ENCODE measurements at places on chromosomes 6 and 20. TPM values are rescaled to one million over a fixed set of nuclear protein-coding genes. Genes with fewer than 3 reads are reported as not detected.

GRCh38 chr6:12418946-12419345, 128.8 kb downstream of the EDN1 start:
- no peak overlapping the region for H3K4me3 ChIP-seq
- no peak for DNase-seq
- H3K4me1 ChIP-seq: no peaks in the 10 kb centered on the region
- no peak overlapping the region for H3K27ac ChIP-seq
- H3K27me3 ChIP-seq: no peaks in the 10 kb centered on the region

DNA sequence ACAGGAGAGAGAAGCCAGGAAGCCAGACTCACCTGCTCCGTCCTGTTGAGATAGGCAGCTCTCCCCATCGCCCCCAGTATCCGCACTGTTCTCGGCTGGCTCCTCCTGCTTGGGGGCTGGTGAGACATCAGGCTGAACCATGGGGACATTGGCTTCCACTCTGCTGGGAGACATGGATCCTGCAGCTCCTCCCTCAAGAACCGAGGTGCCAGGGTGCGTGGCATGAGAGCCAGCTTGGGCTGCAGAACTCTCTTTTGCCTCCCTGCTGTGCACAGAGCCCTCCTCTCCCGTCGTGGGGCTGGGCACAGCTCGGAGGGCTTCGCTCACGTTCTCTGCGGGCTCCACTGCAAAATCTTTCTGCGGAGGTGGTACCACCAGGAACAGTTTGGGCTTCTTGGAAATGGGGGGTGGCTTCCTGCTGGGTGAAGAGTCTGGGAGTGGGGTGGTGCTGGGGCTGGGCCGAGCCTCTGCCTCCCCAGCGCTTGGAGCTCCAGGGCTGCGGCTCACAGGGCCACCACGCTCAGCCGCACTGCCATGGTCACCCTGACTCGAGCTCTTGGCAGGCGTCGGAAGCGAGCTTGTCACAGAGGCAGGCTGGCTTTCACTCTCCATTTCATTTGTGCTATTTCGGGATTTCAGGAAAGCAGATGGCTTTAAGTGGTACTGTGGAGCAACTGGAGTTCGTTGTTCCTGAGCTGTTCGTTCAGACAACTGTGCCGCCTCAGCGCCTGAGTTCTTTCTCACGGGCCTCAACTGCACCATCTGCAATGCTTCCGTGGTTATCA, 26.5 kb downstream of the HEBP2 start:
- H3K36me3 ChIP-seq: peaks cover 40% of the 10 kb centered on the region
- no peaks in the 10 kb centered on the region for H3K27me3 ChIP-seq
- peaks cover 18% of the 10 kb centered on the region for H3K4me1 ChIP-seq
- H3K4me3 ChIP-seq: no peak overlapping the region
- DNase-seq: peak; percentile 35
- peak overlapping the region; percentile 23 for H3K27ac ChIP-seq

DNA sequence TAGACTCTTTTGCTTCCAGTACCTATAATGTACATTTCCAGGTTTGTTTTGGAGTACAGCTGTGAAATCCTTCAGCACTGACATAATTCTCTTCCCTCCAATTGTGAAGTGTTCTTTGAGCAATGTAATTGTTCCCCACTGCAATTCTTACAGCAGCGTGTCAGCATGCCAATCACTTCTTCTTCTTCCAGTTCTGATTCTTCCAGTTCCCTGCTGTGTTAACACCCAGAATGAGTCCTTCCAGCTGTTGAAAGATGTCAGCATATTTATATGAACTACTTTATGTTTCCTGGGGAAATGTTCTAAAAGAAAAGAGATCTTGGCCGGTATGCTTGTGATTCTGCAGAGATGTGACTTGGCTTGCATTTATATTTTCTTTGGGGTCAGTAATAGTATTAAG, 213.9 kb downstream of the UNC5CL start:
- H3K27me3 ChIP-seq: no peaks in the 10 kb centered on the region
- no peak overlapping the region for H3K27ac ChIP-seq
- no peaks in the 10 kb centered on the region for H3K4me1 ChIP-seq
- peak; percentile 75 for DNase-seq
- H3K36me3 ChIP-seq: no peaks in the 10 kb centered on the region

Gene EPHA7
- total RNA-seq: 9.8 TPM

GRCh38 chr6:72703093-72703492, 81.2 kb downstream of the KCNQ5 start:
- H3K27ac ChIP-seq: no peak overlapping the region
- no peak overlapping the region for H3K4me3 ChIP-seq
- H3K36me3 ChIP-seq: no peaks in the 10 kb centered on the region
- H3K27me3 ChIP-seq: no peaks in the 10 kb centered on the region

DNA sequence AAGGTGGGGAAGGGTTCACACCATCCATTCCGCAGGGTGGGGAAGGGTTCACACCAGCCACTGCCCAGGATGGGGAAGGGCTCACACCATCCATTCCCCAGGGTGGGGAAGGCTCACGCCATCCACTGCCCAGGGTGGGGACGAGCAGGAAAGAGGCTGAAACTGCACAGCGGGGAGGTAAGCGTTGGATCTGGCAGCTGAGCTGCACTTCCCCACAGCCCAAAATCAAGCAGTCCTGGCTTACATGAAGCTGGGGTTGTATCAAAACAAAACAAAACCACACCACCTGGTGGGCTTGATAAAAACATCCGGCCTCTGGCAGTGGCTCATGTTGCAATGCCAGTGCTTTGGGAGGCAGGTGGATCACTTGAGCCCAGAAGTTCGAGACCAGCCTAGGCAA, 268.5 kb downstream of the TAF4 start:
- no peaks in the 10 kb centered on the region for H3K36me3 ChIP-seq
- H3K4me1 ChIP-seq: no peaks in the 10 kb centered on the region
- DNase-seq: no peak
- no peak overlapping the region for H3K27ac ChIP-seq

Gene GSTA2
- total RNA-seq: not detected

- H3K36me3 ChIP-seq: no peaks in the 10 kb centered on the region
- no peak overlapping the region for H3K4me3 ChIP-seq
- H3K4me1 ChIP-seq: no peaks in the 10 kb centered on the region
- no peak overlapping the region for H3K27ac ChIP-seq
- no peak for DNase-seq
These were observed 288.3 kb downstream of the KHDC1L start for GRCh38 chr6:72936766-72937559.

GRCh38 chr20:11918981-11919380, 1.3 kb downstream of the BTBD3 start:
- H3K4me1 ChIP-seq: peaks cover 9% of the 10 kb centered on the region
- H3K27ac ChIP-seq: peak overlapping the region; percentile 91
- no peaks in the 10 kb centered on the region for H3K27me3 ChIP-seq
- peak overlapping the region; percentile 48 for H3K4me3 ChIP-seq

Gene APOM
- total RNA-seq: 2.6 TPM

GRCh38 chr20:63309261-63310071, 16.5 kb downstream of the COL20A1 start:
- no peaks in the 10 kb centered on the region for H3K36me3 ChIP-seq
- H3K27me3 ChIP-seq: peaks cover 5% of the 10 kb centered on the region
- peak; percentile 63 for DNase-seq
- peaks cover 36% of the 10 kb centered on the region for H3K4me1 ChIP-seq
- no peak overlapping the region for H3K27ac ChIP-seq

DNA sequence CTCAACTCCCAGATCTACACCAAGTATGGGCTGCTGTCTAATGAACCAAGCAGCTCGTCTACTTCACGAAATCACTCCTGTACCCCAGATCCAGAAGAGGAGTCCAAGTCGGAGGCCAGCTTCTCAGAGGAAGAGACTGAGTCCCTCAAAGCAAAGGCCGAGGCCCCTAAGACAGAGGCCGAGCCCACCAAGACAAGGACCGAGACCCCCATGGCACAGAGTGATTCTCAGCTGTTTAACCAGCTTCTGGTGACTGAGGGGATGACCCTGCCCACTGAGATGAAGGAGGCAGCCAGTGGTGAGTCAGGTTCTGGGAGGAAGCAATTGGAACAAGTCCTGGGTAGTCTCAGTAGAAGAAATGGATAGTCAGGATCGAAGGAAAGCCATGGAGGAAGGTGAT, 5.8 kb downstream of the CUL9 start:
- peaks cover 4% of the 10 kb centered on the region for H3K4me1 ChIP-seq
- H3K27ac ChIP-seq: no peak overlapping the region
- no peak for DNase-seq
- H3K36me3 ChIP-seq: peaks cover 61% of the 10 kb centered on the region
- no peaks in the 10 kb centered on the region for H3K27me3 ChIP-seq

GRCh38 chr6:35214869-35215664, 1.3 kb downstream of the SCUBE3 start:
- H3K36me3 ChIP-seq: no peaks in the 10 kb centered on the region
- peaks cover 35% of the 10 kb centered on the region for H3K4me1 ChIP-seq
- H3K27me3 ChIP-seq: peaks cover 73% of the 10 kb centered on the region
- H3K27ac ChIP-seq: no peak overlapping the region
- no peak for DNase-seq

DNA sequence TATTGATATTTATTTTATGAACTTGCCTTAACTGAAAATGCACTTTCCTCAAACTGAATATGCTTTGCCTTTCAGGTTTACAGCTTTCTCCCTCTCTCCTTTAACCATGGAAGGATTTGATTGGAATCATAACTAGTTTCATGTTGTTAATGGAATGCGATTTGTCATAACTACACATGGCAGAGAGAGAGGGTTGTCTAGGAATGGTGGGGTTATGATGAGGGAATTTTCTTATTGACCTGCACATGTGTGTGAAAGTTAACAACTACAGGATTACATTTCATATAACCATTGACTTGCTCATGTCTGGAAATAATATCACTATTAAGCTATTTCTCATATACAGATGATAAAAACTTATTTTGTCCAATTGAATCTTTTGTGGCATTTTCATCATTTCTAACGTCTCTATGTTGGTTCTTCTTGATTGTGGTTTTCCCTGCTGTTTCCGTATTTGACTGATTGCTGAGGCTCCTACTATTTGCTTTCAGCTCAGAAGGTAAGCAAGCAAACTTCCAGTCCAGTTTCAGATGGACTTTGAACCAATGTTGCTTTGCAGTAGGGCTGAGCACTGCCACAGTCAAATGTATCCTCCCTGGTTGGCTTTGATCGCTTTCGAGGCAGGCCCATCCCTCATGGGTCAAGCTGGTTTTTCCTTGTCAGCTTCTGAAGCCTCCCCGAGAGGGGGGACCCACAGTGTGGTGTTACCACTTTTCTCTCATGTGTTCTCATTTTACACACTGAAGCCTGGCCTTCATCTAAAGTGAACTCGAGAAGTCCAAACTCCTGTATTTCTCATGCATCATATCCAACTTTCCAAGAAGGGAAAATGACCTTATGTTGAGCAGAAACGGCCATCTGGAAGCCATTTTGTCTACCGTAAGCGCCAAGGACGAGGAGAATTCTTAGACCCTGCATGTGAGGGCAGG, 7.6 kb upstream of the CCN2 start:
- no peak overlapping the region for H3K27ac ChIP-seq
- no peak for DNase-seq
- no peaks in the 10 kb centered on the region for H3K27me3 ChIP-seq
- H3K36me3 ChIP-seq: no peaks in the 10 kb centered on the region
- H3K4me3 ChIP-seq: no peak overlapping the region

GRCh38 chr6:117555882-117556498, 46.3 kb downstream of the GOPC start:
- H3K4me3 ChIP-seq: no peak overlapping the region
- no peak overlapping the region for H3K27ac ChIP-seq
- H3K27me3 ChIP-seq: no peaks in the 10 kb centered on the region
- H3K36me3 ChIP-seq: no peaks in the 10 kb centered on the region
- DNase-seq: peak; percentile 49

GRCh38 chr6:41247882-41248705, 19.9 kb downstream of the TREML4 start:
- no peaks in the 10 kb centered on the region for H3K36me3 ChIP-seq
- DNase-seq: no peak
- no peaks in the 10 kb centered on the region for H3K4me1 ChIP-seq
- no peak overlapping the region for H3K27ac ChIP-seq
- H3K27me3 ChIP-seq: no peaks in the 10 kb centered on the region
- H3K4me3 ChIP-seq: no peak overlapping the region

- no peaks in the 10 kb centered on the region for H3K27me3 ChIP-seq
- H3K36me3 ChIP-seq: peaks cover 10% of the 10 kb centered on the region
- peaks cover 43% of the 10 kb centered on the region for H3K4me1 ChIP-seq
- H3K4me3 ChIP-seq: no peak overlapping the region
- DNase-seq: no peak
These were observed 14.6 kb downstream of the SRC start for GRCh38 chr20:37360391-37361115.

GRCh38 chr20:53757472-53757913, 163.9 kb upstream of the ZNF217 start:
- H3K27me3 ChIP-seq: no peaks in the 10 kb centered on the region
- no peak for DNase-seq
- H3K4me3 ChIP-seq: no peak overlapping the region
- no peaks in the 10 kb centered on the region for H3K36me3 ChIP-seq
- H3K4me1 ChIP-seq: peaks cover 3% of the 10 kb centered on the region

- H3K27ac ChIP-seq: no peak overlapping the region
- H3K27me3 ChIP-seq: no peaks in the 10 kb centered on the region
- no peak for DNase-seq
- no peaks in the 10 kb centered on the region for H3K36me3 ChIP-seq
- no peak overlapping the region for H3K4me3 ChIP-seq
These were observed 387.5 kb downstream of the HACE1 start for GRCh38 chr6:104472021-104472901.

Gene ENPP4
- 35.4 TPM for total RNA-seq

GRCh38 chr6:12083302-12083701, 71.2 kb downstream of the HIVEP1 start:
- H3K4me3 ChIP-seq: no peak overlapping the region
- H3K27ac ChIP-seq: no peak overlapping the region
- DNase-seq: no peak

GRCh38 chr6:14333556-14334305, 216.2 kb downstream of the CD83 start:
- H3K36me3 ChIP-seq: no peaks in the 10 kb centered on the region
- no peak overlapping the region for H3K27ac ChIP-seq
- DNase-seq: no peak
- H3K4me3 ChIP-seq: no peak overlapping the region
- H3K27me3 ChIP-seq: peaks cover 2% of the 10 kb centered on the region
